ENCODE measurements at places on chromosomes 7 and 10.

- peak; percentile 33 for DNase-seq
Measured at GRCh38 chr10:114879541-114880158, 58.1 kb downstream of the FHIP2A start.

DNA sequence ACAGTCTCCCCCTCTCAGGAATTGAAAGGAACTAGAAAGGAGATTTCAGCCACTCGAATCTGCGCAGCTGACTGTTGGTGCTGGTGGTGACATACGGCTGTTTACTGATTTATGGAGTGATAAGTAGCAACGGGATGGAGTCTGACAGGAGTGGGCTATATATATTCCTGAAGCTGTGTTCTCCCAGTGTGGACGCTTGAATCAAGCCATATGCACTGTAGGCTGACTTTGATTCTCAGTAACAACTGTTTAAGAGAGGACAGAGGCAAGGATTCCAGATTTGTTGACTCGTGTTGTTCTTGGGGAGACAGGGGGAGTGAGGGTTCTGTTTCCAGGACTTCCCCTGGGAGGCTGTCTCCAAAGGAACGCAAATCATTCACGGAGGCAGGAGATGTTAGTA is 260.1 kb upstream of the AUTS2 start:
- DNase-seq = no peak

- no peak for DNase-seq
Measured at GRCh38 chr7:132105096-132105495, 471.2 kb downstream of the PLXNA4 start.

GRCh38 chr7:54336800-54337199 is 205.4 kb upstream of the VSTM2A start:
- no peak for DNase-seq

DNA sequence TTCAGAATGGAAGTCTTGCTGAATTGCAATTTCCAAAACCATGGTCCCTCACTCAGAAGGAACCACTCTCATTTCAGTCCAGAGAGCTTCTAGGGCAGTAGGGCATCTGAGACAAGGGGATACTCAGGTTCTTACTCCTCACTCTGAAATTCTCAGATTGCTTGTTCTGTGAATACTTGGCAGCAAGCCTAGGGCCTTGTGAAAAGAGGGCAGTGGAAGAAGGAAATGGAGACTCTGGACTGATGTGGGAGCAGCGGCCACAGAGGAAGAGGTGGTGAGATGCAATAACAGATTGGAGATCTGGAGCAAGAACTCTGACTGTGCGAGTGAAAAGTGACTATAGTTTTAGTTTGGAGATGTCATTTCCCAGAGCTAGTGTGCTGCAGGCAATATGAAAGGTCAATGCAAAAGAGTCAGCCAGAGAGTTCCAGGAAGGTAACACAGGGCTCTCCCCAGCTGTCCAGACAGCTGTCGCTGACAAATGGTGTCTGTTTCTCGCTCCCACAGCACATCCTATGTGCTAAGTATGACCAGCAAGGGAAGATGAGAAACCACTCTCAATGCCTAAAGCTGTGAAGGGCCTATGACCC is 291.6 kb upstream of the KIAA1217 start:
- no peak for DNase-seq

GRCh38 chr10:47029181-47030009 is 118.2 kb downstream of the PTPN20 start:
- DNase-seq = no peak

DNA sequence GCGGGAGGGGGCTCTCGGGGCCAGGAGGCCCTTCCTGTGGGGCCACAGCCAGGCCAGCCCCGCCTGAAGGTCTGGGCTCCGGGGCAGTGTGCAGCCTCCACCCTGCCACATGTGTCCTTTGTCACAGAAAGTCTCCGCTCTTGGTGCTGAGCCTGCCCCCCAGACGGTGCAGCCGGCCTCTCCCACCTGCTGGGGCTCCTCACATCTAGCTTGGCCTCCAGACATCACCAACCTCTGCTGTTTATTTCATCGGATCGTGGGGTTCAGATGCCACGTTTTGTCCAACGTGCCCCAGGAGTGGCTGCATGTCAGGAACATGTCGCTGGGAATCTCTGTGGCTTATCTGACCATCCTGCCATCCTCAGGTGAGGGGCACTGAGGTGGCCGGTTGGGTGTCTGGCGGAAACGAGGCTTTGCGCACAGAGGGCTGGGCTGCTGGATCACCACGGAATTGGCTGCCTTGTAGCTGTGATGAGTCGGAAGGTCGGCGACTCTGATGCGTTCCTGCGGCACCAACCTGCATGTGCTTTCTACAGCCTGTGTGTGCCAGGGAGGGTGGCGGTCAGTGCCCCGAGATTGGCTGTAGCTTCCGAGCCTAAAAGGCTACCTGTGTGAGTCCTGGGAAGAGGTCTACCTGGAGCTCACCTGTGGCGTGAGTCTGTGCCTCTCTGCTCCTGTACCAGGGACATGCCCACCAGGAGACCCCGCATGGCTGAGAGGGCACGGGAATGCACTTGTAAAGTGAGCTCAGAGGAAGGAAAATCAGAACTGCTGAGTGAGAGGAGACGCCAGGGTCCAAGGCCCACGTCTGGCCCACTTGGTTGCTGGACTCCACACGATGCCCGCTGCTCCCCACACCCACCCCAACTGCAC is 316.4 kb downstream of the DNAJB6 start:
- DNase-seq = no peak

DNA sequence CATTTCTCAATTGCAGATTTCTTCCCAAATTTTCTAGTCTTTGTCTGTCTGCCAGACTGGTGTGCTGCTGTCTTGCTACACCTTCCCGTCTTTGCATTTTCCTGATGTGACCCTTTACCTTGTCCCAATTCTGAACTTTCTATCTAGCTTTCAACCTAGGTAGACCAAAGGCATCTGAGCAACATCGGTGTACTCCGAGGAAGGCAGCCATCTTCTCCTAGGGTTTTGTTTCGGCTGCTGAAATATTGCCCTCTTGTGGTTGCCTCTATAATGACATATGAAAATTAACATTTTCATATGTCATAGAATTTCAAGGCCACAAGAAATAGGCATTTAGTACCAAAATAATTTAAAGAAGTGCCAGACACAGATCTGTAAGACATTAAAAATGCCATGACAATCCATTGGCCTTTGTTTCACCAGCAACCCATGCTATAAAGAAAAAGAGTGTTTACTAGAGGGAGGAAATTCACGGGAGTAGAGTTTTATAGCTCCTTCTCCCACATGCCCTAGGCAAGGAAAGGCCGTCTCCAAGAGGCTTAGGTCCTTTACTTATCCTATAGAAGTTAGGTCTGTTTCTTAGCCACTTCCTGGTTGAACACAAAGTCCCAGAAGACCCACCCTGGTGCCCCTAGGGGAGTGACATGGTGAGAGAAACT is 23.4 kb downstream of the OR9A2 start:
- peak; percentile 34 for DNase-seq

DNA sequence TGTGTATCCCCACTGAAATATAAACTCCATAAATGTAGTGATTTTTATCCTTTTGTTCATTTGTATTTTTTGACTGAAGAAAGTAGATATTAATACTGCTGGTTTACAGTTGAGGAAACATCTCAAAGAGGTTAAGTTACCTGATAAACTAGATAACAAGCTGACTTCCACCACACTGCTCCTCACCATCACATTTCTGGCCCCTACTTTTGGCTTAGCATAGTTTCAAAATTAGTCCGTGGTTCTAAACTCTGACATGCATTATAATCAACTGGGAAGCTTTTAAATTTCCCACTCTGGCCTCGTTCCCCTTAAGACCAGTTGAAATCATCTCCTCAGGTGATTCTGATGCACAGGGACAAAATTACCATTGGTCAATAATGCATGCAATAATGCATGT is 43.5 kb downstream of the ANKIB1 start:
- DNase-seq = no peak

GRCh38 chr10:113987156-113987555 is 56.5 kb upstream of the ADRB1 start:
- DNase-seq = no peak

DNA sequence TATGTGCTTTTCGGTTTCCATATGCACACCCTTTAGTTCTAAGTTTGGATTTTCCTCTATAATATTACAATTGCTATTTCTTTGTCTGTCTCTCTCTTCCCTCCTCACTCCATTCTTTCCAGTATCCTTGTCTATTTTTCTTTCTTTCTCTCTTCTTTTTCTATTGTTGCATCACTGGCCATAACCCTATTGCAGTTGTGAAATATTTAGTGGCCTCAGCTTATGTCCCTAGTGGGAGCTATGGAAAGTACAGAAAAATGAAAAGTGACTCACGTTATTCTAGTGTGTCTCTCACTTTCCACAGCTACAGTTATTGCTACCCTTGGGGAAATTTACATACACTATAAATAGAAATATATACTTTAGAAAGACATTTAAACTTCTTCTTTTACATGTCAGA is 59.1 kb downstream of the CNTNAP2 start:
- DNase-seq = no peak

DNA sequence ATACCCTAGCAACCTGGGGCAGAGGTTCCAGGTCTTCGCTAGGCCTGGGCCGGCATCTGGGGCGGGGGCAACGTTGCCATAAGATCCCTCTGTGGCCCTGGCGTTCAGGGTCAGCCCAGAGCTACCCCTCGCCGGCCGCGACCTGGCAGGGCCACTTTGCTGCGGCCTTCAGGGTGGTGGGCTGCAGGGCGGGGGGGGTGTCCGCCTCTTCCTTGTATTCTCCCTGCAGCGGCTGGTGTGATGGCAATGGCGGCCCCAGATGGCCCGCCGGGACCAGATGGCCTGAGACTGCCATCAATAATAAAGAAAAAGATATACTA is 539.2 kb upstream of the POT1 start:
- DNase-seq = no peak

DNA sequence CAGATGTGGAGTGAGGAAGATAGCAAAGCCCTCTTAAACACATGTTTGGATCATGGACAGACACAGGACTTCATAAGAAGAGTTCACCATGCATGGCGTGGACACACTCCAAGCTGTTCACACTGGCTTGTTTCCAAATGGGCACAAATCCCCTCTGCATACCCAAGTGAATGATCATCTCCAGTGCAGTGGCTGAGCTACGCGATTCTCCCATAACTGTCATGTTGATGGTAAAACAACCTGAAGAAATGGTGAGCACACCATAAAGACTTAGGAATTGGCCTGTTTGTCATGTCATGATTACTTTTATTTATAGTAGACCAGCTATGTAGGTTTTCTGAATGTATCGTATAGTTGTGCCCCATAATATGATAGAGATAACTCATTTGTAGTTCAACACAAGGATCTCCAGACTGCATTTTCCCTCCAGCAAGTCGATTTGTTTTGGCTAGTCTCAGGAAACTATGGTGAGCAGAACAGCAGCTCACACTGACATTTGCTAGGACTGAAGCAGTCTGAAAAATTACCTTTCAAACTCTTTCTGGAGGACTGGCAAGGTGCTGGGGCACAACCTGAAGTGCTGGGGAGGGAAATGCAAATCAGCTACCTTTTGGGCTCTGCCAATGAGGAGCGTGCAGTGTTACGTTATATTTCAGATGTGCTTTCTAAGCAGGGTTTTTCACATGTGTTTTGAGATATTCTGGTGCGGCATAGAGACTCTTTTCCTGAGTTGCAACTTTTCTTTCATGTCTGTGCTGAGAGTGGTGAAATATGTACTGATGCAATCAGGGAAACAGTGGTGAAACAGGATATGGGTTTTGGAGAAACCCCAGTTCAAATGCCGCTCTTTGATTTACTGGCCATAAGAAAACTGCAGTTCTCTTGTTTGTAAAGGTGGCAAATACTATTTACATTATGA is 629.6 kb upstream of the DPP6 start:
- no peak for DNase-seq
